ENCODE measurements at places on chromosomes 7 and 10.

DNA sequence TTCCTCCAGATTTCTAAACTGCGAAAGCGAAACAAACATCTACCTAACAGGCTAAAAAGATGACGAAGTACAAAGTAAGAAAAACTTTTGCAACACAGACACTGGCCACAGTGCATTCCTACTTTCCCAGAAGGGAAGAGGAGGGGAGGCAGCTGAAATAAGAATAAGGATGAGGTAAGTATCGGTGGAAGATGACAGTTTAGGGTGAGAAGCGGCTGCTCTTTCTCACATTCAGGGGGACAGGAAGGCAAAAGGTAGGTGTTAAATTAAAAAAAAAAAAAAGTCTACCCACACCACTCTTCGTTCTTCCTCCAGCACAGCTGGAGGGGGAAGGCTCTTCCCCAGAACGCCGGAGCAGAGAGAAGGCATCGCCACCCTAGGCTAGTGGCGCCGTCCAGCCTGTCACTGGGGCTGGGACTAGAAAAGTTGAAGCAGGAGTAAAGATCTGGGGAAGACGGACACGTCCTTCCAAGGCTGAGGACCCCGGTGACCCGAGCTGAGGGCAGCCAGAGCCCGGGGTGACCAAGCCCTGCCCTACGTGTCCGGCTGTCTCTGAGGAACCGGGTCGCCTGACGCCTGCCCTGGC, 846 bp downstream of the DNAJC1 start:
- peak; percentile 69 for DNase-seq

- no peak for DNase-seq
Observed at GRCh38 chr10:75705426-75705825, 274.0 kb downstream of the LRMDA start.

GRCh38 chr7:42381161-42381560, 144.2 kb upstream of the GLI3 start:
- no peak for DNase-seq

DNA sequence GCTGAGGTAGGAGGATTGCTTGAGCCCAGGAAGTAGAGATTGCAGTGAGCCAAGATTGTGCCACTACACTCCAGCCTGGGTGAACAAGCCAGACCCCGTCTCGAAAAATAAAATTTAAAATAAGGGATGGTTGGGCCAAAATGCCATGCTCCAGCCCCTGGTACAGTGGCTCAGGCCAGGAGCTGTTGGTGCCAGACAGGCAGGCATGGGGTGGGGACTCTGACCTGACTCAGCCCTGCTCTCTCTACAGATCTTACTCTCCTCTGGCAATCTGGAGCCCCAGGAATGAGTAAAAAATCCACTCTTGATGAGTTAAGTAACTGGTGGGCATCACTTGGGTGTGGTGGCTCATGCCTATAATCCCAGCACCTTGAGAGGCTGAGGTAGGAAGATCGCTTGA, 8.4 kb upstream of the TMEM120A start:
- DNase-seq = no peak

DNA sequence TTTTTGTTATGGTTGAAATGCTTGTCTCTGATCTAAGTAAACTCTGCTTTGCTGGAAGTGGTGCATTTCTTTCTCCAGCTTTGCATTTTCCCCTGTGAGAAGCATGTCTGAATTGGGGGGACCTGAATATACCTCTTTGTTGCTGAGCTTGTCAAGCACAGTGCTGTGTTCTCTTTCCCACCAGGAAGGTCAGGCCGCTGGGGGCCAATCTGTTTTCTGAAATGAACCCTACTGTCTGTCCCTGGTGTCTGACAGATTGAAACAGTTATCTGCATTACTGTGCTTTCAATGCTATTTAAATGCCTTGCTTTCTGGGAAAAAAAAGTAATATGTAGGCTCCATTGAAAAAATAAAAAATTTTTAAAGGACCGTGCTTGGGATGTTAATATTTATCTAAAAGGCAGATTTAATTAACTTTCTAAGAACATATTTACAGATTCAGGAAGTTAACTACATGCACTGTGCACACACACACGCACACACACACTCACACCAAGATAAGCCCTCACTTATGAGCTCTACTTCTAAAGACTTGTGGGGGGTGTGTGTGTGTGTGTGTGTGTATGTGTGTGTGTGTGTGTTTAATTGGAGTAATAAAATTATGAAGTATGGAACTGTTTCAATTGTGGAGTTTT, 127.0 kb upstream of the FZD1 start:
- no peak for DNase-seq

GRCh38 chr10:119070395-119071165, 10.0 kb downstream of the EIF3A start:
- DNase-seq = no peak

GRCh38 chr7:4725850-4726450, 43.9 kb downstream of the FOXK1 start:
- DNase-seq = peak; percentile 17

All from inflammatory macrophage treated with lipopolysaccharide for 4 hours (primary cell).